NCI-H2171 (cell line): ENCODE measurements at places on chromosomes 12 and 14.

DNA sequence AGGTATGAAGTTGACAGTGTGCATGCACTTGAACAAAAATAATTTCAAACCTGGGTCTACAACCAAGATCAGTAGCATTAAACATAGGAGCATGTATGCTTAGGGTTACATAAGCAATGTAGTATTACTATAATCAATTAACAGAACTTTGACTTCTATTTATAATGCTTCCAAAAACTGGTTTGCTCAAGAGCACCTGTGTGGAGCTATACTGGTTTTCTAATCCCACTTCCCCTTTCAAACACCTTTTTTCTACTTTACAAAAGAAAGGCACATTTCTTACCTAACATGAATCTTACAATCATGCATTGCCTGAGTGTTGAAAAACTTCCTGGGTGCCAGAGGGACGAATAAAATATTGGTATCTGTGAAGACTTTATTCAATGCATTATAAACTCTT, 72.7 kb downstream of the EFCAB11 start:
- DNase-seq, result no peak

DNA sequence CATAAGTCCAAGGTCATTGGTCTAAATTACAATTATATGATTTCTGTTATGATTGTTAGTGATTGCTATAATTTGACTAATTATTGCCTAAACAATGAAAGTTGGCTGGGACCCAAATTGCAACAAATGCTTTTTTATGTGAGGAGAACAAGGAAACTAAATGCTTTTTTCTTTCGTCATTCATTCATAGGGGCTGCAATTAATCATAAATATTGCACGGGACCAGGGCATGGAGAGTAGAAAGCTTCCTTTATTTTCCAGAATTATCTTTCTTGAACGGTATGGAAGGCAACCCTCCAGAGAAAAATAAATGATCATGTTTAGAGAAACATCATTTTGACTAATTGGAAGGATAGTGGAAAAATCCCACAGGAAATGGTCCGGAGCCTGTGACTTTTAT, 32.6 kb upstream of the ARHGAP5 start:
- DNase-seq, result no peak

DNA sequence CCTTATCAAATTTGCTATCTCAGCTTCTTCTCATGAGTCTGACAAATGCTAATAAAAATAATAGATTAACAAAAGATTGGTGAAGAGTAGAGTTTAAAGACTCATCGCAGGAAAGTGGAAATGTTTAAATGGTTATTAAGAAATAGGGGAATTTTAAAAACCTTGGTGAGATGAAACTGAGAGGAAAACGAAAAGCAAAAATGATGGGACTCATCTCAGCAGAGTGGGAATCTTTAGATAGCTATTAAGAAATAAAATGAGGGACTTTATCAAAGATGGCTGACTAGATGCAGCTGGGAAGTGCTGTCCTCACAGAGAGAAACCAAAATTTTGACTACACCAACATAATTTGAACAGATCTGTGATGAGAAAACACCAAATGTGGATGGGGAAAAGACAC, 79.2 kb upstream of the CD163 start:
- DNase-seq, result no peak

GRCh38 chr12:129257524-129257923, 404.2 kb downstream of the GLT1D1 start:
- DNase-seq, result no peak

- no peak for DNase-seq
Measured at GRCh38 chr12:127885954-127886750, 380.8 kb upstream of the TMEM132C start.

DNA sequence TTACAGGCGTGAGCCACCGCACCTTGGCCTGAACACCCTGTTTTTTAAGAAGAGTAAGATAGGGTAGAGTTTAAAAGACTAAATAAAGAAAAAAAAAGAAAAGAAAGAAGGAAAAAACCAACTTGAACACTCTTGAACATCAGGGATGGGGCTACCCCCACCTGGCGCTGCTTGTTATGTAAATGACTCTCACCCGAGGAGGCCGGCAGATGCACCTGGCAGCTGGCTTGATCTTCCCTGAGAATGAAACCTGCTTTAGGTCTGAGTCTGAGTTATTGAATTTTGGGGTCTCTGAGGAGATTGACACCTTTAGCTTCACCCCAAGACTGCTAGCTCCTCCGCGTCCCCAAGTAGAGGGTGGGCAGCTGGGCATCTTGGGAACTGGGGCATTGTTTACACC, 15.5 kb upstream of the MEG3 start:
- no peak for DNase-seq

- DNase-seq, result no peak
Measured at GRCh38 chr14:39184628-39185255, 9.7 kb downstream of the PNN start.

DNA sequence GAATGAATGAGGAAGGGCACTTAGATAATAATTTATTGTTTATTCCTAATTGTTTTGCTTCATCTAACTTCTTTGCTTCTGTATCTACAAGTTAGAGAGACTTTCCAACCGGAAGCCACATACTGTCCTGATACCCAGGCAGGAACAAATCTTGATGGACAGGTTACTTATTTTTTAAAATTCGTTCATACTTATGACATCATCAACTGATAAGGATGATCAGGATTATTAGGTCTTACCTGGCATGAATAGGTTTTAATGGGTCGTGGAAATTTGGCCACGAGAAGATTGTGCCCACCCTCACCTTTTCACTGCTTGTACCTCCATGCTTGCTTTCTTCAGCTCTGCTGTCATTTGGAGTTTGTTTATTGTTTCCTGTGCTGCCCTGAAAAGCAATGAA, 39.3 kb downstream of the SNRPF start:
- DNase-seq, result no peak

DNA sequence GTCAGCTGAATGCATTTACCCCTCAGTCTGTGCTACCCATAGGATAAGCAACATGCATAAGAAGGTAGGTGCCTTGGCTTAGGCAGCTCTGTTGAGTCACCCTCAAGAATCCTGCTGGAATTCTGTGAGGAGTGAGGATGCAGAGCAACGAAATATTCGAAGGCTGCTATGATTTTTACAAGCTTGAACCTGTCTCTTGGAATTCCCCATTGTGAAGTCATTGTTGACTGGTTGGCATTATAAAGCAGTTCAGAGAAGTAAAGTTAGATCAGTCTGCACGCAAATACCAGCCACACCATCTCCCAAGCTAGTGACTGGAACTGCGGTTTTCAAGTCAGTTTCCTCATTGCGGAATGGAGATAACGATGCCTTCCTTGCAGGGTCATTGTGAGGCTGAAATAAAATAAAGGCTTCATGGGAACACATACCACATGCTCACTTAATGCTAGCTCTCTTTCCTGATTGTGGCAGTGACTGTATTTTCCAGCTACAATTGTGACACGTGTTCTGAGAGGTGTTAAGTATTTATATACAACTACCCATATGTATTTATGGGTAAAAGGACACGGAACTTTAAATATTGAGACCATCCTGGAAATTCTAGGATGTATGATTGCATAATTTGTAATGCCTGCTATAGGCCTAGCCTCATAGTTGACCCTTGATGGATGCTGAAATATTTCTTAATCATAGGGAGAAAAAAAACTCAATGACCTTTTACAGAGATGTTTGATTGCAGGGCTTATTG, 96.7 kb downstream of the ETV6 start:
- DNase-seq, result no peak

DNA sequence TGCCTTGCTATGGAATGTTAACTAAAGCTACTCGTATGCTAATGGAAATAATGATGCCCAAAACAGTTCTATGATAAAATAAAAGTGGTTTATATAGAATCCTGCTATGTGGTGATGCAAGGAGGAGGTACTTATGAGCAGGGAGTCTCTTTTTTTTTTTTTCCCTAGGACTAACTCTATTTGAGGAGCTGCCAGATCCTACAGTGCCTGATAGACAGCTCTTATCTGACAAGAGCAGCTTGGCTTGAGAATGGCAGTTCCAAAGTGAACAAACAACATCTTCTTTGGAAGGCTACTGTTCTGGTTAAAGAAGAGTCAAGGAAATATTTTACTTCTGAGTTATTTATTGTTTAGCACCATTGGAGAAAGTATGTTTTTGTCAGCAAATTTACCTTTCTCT, 10.2 kb upstream of the ACSM4 start:
- no peak for DNase-seq

GRCh38 chr14:52089218-52089617, 20.4 kb upstream of the NID2 start:
- DNase-seq, result no peak

- DNase-seq, result no peak
Measured at GRCh38 chr12:62468397-62468796, 1.8 kb downstream of the MON2 start.

DNA sequence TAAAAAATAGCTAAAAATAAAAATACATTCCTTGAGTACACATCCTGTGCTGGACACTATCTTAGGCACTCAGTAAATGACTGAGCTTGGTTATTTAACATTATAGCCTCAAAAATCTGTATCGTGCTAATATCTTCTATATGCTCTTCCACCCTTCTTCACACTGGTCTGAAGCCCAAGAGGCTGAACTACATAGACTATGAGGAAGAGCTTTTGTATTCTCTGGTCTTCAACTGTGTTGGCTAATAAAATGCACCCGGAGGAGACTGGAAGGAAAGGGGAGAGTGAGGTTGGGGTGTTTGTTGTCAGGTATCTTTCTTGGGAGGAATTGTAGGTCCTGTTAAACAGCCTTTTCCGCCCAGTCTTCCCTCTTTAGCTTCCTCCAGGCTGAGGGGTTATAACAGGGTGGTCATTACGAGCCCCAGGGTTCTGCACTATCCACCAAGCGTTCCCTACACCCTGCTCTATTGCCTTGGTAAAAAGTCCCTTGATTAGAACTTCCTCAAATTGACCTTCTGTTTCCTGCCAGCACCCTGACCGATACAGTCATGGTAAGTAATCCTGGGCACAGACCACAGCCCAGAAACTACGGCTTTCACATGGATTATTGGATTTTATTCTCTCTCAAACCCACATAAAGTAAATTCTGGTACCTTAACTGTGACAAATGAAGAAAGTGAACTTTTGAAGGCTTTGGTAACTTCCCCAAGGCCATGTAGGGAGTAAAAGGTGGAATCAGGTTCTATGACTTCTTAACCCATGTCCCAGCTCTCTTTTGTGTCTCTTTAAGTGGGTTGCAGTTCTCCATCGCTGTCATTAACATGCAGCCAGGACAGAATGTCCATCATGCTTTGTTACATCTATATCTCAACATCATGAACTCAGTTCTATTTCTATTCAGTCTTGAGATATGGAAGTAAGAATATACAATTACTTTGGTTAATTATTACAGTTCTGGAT, 71.3 kb downstream of the PTHLH start:
- DNase-seq, result no peak

GRCh38 chr14:95182379-95182778, 25.1 kb upstream of the DICER1 start:
- no peak for DNase-seq

GRCh38 chr12:102031852-102032251, 29.9 kb downstream of the WASHC3 start:
- DNase-seq, result no peak
